ENCODE measurements at places on chromosomes 3 and 15.
A peak's percentile ranks its signal among the peaks of the same experiment; 100 is the strongest.

GRCh38 chr3:169633105-169633504 lies 30.4 kb downstream of the MECOM start:
- DNase-seq = no peak

- DNase-seq = peak; percentile 70
Observed at GRCh38 chr3:21059404-21059803, 691.6 kb downstream of the ZNF385D start.

GRCh38 chr15:78909791-78910228 lies 35.0 kb downstream of the CTSH start:
- DNase-seq = no peak

DNA sequence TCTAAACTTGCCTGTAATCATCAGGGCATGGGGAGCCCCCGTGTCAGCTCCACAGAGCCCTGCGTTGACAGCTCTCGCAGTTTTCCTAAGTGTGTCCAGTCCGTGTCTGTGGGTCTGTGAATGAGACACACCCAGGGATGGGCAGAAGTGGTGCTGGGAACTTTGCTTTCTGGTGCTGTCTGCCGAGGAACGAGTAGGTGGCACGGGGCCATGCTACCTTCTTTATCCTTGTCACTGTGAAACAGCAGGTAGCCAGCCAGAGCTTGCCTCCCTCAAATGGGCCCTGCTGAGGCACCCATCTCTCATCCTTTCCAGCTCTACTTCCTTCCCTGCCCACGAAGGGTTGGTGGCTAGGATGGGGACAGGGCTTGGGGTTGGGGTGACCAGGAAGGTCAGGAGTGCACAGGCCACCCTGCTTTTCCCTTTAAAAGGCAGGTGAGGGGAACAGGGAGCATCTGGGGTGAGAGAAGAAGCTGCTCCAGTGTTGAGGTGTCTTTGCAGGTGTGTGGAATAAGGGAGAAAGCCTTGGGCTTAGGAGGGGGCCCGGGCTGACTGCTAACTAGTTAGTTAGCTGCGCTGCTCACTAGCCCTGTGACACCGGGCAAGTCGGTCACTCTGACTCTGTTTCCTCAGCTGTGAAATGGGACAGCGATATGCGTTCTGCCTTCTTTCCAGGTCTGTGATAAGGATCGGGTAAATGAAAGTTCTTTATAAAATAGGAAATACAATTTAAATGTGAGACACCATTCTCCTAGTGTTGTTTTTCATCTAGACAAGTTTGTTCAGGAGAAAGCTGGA lies 27.9 kb downstream of the PDIA5 start:
- DNase-seq = no peak

- DNase-seq = no peak
Observed at GRCh38 chr15:28888900-28889299, 3.1 kb downstream of the APBA2 start.

DNA sequence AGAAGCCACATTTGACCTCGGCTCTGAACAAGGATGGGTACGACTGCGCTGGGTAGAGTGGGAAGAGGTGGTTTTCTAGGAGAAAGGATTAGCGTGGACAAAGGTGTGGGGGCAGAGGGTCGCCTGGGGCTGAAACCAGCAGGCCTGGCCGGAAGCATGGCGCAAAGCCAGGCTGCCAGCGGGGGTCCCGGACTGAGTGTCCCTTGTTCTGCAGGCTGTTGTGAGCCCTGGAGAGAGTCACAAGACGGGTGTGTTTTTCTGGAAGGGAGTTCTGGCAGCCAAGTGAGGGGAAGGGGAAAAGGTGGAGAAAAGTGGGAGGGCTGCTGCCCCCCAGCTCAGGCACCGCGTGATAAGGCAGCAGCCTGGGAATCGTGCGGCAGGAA lies 98.5 kb upstream of the MEF2A start:
- DNase-seq = no peak

DNA sequence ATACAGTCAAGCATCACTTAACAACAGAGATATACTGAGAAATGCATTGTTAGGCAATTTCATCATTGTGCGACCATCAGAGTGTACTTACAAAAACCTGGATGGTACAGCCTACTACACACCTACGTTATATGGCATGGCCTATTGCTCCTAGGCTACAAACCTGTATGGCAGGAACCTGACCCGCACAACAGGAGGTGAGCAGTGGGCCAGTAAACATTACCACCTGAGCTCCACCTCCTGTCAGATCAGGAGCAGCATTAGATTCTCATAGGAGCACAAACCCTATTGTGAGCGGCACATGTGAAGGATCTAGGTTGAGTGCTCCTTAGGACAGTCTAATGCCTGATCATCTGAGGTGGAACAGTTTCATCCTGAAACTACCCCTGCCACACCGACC lies 89.7 kb downstream of the SCAPER start:
- no peak for DNase-seq

DNA sequence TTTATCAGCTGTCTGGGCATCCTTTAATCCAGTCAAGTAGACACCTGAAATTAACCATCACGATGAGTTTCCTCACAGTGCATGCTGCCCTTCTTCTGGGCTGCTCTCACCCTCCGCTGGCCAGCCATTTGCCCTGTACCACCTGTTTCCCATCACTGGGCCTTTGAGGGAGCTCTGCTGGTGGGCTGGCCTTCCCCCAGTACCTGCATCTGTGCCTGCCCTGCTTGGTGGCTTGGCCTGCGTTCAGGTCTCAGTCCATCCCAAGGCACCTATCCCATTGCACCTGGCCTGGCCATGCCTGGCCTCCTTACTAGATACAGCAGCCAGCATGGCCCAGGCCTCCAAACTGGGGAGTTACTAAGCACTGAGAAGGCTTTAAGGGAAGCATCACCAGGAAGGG lies 413.2 kb downstream of the NTRK3 start:
- no peak for DNase-seq

GRCh38 chr3:154952553-154952952 lies 127.6 kb upstream of the MME start:
- no peak for DNase-seq

- peak; percentile 62 for DNase-seq
Observed at GRCh38 chr3:134366221-134366927, 7.9 kb downstream of the AMOTL2 start.

GRCh38 chr3:40265181-40265580 lies 44.3 kb upstream of the EIF1B start:
- no peak for DNase-seq

DNA sequence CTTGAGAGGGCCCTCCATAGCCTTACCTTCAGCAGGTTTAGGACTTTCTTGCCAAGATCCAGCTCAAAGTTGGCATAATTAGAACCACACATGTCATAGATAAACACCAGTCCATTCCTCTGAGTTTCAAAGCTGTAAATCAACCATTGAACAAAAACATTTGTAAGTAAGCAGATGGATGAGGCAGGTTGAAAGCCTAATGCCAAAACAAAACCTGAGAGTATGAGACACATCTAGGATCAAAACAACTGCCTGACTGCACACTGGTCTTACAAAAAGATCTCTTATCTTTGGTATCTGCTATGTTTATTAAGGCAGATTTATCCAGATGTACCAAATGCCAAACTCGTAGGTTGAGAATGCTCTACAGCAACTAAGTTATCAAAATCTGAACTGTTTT lies 61.9 kb downstream of the PTPN9 start:
- no peak for DNase-seq

- peak; percentile 56 for DNase-seq
Observed at GRCh38 chr3:156246961-156247725, 126.8 kb downstream of the KCNAB1 start.

- no peak for DNase-seq
Observed at GRCh38 chr3:4495294-4496086, 2.3 kb downstream of the ITPR1 start.

DNA sequence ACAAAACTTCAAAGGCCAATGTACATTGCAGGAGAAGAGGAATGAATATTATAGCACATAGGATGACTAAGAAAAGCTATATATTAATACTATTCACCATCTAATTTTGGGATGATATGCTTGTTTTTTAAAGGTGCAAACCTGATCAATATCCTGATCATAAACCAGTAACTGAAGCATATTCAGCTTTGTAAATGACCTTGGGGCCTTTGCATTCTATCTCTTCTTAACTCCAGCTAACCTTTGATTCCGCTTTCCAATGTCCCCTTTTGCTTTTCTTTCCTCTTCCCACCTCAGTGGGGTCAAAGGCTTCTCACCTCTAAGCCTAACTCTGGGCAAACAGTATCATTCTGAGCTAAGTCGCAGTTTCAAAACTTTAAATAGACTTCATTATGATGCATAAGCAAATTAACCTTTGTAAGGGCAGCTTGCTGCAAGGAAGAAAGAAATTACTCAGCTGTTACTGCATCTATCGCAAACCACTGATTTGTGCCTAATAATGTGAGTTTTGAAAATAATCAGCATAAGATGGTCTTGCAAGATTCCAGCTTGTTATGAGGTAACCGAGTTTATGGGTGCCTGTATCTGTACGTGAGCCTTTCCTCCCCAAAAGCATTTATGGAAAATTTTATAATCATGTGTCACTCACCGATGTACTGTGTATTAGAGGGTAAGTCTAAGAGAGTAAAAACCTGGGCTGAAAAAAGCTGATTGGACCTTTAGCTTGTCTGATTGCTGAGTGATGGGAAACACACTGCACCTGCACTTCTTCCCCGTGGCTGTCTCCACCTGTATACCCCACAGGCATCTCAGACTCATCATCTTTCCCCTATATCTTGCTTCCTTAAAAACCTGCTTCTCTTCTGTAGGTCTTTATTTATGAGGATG lies 116.8 kb downstream of the TPRG1 start:
- DNase-seq = no peak

- DNase-seq = no peak
Observed at GRCh38 chr3:55609230-55609827, 122.2 kb upstream of the WNT5A start.

DNA sequence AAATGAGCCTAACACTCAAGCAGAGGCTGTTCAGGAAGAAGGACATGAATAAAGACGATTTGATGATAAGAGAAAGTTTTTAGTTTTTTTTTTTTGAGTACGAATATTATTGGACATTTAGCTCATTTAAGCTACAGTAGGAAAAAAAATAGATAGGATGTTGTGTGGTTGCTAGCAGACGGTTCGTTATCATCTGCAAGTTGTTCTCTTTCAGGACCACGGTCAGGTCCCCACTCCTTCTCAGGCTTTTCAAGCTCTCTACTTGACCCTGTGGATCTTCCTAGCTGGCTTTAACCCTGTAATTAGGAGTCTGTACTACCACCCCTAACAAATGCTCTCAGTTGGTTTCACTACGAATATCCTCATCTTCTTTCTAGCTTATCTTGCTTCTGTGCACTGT lies 1.1 kb downstream of the KCNH8 start:
- DNase-seq = peak; percentile 10

DNA sequence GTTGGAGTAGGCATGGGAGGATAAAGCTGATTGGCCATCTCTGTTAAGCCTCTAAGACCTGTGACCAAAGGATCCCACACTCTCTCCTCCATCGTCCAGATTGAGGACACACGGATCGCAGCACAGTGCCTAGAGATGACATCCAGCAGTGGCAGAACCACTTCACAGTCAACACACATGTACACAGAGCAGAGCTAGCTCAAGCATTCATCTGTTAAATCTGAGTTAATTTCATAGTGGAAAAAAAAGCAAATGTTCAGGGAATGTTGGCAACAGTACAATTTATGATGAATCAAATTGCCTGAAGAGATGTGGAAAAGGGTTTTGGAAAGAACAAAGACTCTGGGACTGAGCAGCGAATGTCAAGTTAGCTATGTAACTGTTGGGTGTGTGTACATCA lies 108.1 kb upstream of the PLAAT1 start:
- DNase-seq = peak; percentile 25

GRCh38 chr3:79490165-79491028 lies 277.4 kb downstream of the ROBO1 start:
- peak; percentile 54 for DNase-seq

- no peak for DNase-seq
Observed at GRCh38 chr3:35665390-35666055, 26.2 kb downstream of the ARPP21 start.

GRCh38 chr15:42890161-42890913 lies 30.2 kb downstream of the TTBK2 start:
- DNase-seq = peak; percentile 85

GRCh38 chr3:14764331-14765059 lies 54.3 kb upstream of the FGD5 start:
- DNase-seq = peak; percentile 16

DNA sequence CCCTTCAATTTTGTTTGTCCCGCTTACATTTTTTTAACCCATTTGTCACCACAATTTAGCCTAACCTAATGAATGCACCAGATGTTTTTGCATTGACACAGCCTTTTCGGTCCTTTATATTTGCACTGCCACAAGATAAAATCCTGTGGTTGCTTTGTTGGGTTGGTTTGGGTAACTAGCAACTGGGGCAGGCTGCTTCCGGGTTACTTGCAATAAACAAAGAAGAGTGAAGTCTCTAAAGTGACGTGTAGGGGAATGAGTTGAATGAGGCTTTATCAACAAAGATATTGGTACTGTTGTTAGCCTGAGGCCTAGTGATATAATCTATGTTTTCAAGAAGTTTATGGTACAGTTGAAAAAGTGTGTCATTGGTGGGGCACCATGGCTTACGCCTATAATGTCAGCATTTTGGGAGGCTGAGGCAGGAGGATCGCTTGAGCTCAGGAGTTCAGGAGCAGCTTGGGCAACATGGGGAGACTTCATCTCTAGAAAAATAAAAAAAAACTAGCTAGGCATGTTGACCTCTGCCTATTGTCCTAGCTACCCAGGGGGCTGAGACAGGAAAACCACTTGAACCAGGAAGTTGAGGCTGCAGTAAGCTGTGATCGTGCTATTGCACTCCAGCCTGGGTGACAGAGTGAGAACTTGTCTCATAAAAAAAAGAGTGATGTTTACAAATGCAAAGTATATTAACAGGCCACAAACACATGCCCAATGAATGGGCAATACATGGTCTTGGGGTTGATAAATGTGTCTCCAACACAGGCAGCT lies 121.8 kb downstream of the OXSM start:
- no peak for DNase-seq

DNA sequence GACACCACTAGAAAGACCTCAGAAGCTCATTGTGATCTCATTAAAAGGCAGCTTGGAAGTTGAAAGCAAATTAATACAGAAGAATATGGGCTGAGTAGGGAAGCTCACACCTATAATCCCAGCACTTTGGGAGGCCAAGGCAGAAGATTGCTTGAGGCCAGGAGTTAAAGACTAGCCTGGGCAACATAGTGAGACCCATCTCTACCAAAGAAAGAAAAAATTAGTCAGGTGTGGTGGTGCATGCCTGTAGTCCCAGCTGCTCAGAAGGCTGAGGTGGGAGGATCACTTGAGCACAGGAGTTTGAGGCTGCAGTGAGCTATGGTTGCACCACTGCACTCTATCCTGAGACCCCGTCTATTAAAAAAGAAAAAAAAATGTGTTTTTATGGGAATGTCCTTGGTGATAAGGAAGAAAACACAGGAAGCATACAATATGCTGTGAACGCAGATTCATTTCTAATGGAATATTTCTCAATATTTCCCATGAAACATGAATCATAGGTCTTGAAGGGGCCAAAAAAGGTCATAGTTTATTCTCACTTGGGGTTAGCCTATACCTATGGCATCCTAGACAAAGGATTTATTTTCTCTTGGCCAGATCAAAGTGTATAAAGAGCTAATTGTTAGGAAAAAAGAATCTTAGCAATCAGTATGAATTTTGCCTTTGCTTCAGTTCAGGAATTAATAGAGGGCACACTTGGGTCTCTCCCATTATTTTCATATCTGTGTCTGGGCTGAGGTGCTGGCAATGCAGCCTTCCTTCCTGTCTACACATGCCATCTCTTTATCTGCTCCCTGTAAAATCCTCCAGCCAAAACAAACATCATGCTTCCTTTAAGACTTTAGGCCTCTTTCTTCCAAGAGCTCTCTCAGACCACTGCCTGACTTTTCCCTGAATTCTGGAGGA lies 98.2 kb downstream of the FNDC3B start:
- no peak for DNase-seq

Data from AG10803 (cell line).